Activated CD4-positive, alpha-beta T cell treated with anti-CD3 and anti-CD28 coated beads for 1 hour (primary cell): ENCODE measurements at places on chromosomes 2 and 18.

GRCh38 chr2:99651930-99652670 is 162.3 kb upstream of the REV1 start:
- no peak for DNase-seq

DNA sequence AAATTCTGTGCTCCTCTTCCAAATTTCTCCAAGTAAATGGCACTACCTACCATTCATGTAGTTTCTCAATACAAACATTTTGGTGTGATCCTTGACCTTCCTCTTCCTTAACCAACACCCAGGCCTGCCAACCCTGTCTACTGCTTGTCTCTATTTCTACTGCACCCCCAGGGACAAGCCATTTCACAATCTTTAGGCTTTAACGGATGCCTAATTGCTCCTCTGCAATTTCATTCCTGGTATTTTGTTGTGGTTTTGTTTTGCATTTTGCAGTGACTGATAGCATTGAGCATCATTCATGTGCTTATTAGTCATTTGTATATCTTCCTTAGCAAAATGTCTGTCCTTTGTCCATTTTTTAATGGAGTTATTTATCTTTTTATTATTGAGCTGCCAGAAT is 10.0 kb downstream of the FAP start:
- DNase-seq: no peak

DNA sequence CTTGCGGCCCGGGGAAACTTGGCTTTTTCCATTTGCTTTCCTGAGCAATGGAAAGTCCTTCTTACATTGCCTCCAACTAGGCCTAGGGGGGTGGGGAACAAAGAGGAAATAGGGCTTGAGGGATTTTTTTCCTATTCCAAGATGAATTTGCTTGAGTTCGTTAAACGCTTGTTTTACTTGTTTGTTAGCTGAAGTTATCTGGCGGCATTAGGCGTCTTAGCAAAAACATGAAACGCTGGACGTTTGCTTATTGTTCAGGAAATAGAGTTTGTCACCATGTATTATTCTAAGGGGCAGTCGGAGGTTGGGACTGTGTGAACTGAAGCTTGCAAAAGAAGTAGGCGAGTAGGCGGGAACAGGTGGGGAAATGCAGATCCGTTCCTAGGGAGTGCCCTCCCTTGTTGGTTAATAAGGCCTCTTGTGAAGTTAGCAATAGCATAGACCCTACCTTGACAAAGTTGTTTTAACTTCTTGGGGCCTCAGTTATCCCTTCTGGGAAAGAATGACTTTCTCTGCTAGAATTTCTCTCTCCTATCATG is 1.9 kb downstream of the CABLES1 start:
- no peak for DNase-seq

DNA sequence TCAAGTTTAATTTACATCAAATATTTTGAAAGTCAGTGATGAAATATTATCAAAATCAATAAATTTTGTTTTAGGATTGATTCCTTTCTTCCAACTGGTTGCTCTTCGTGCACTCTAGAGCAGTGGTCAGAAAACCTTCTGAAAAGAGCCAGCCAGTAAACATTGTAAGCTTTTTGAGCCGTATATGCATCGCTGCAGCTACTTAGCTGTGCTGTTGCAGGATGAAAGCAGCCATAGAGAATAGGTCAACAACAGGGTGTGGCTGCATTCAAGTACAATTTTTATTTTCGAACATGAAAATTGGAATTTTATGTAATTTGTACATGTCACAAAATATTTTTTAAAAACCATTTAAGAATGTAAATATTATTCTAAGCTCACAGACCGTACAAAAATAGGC is 94.9 kb downstream of the MGAT5 start:
- no peak for DNase-seq

GRCh38 chr2:181777734-181778133 is 97.4 kb upstream of the NEUROD1 start:
- no peak for DNase-seq

DNA sequence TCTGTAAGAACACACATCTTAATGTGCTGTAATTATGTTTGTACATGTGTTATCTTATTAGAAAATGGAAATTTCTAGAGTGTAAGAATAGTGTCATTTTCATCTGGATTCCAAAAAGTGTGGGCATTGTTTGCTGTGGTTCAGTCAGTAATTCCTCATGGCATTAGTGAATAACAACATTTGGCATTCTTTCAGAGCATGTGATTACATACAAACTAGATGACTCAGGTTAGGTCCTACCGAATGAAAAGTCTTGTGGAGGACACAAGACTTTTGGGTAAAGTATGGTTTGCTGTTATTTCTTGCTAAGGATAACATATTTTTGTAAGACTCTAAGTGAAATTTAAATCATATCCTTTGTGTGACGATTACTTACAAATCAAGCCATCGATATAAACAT is 593.1 kb upstream of the NRXN1 start:
- no peak for DNase-seq

DNA sequence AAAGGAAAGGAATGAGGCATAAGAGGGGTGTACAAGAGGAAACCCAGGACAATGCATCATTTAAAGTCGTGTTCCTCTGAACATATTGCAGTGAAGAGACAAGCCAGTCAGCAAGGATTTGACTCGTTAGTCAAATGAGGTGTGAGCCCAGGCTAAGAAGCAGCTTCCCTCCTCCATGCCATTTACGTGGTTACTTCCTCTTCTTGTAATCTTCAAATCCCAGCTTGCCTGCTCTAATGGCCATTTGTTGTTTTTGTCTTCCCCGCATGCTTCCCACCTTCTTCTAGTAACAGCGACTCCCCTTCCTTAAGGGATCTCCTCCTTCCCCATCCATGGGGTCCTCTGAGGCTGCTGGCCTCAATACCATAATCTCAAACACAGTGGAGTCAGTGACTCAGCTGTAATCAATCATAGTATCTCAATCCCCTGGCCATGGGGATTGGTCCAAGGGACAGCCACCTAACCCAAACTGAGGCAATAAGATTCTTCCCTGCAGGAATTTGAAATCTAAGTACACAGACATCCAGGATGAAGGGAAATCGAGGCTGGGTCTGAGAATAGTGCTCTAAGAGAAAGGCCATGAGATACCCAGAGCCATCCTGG is 37.6 kb downstream of the SLC14A1 start:
- DNase-seq: no peak

- DNase-seq: no peak
Measured at GRCh38 chr2:30514134-30514847, 67.2 kb downstream of the LCLAT1 start.

- DNase-seq: no peak
Measured at GRCh38 chr18:62435435-62436031, 87.3 kb upstream of the ZCCHC2 start.

- DNase-seq: no peak
Measured at GRCh38 chr2:130160131-130160530, 15.2 kb upstream of the CCDC74B start.

- DNase-seq: no peak
Measured at GRCh38 chr2:40359811-40360210, 92.1 kb downstream of the SLC8A1 start.

GRCh38 chr2:45578056-45578843 is 32.8 kb downstream of the SRBD1 start:
- no peak for DNase-seq

GRCh38 chr18:32980896-32981295 is 208.1 kb upstream of the KLHL14 start:
- DNase-seq: no peak

- DNase-seq: no peak
Measured at GRCh38 chr2:151374436-151374835, 17.0 kb downstream of the TNFAIP6 start.

DNA sequence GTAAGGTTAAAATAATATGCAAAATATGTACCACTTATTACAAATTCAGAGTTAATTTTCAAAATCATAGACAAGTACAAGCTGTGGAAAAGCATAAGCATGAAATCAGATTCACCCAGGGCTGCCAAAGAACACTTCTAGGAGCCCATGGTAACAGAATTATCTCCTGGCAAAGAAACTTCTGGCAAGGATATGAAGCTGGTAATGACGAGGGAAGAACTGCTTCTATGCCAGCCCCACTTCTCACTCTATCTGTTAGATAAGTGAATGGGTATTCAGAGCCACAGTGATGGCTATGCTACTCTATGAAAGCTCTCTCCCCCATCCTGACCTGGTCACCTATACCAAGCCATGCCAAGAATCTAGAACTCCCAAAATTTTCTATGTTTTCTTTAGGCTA is 36.9 kb upstream of the PDE1A start:
- no peak for DNase-seq

- no peak for DNase-seq
Measured at GRCh38 chr2:38671303-38671702, 5.4 kb downstream of the GALM start.

- DNase-seq: no peak
Measured at GRCh38 chr2:231342061-231342711, 53.3 kb upstream of the B3GNT7 start.

DNA sequence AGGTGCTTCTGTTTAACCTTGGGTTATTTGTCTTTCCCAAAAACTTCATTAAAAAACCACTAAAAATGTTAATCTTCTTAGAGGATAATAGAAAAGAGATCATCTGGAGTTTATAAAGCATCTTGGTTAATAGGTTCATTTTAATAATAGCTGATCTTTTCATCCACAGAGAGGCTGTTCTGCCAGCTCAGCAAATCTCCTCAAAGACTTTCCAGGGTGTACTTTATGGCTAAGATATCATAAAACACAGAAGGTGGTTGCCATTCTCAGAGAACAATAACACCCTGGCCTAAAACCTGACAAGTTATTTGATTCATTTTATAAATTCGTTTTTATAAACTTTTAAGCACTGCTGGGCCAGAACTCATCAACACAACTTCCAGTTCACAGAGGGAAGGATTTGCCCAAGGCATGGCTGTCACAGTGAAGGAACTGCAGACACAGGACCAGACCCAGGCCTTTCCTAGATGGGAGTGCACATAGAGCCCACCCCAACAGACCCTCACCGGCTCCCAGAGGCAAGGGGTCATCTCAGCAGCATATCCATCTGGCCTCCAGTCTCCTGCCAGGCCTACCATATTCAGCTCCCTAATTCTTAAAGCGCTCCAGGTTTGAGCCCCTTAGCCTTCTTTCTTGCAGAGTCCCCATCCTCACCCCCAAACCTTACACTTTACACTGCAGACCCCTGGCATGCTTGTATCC is 203.4 kb upstream of the RAB6C start:
- no peak for DNase-seq

- no peak for DNase-seq
Measured at GRCh38 chr2:60569680-60570111, 16.2 kb upstream of the BCL11A start.

- DNase-seq: no peak
Measured at GRCh38 chr18:22228976-22229375, 59.6 kb downstream of the GATA6 start.

- no peak for DNase-seq
Measured at GRCh38 chr18:58388736-58389135, 240.2 kb downstream of the ALPK2 start.

GRCh38 chr2:240663546-240664190 is 19.0 kb downstream of the AQP12B start:
- DNase-seq: no peak

DNA sequence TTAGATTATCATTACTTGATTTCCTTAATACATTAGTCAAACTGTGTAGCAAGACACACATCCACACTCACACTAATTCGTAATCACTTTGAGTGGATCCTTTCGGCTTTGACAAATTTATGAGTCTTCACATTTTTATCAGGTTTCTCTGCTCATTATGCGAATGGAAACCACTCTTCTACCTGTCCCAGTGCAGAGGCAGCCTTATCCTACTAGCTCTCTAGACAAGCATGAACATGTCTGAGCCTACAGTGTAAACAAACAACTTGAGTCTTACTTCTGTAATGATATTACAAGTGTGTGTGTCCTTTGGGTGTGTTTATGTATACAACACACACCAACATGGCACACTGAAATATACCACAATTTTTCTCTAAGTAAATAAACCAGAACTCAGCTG is 361.9 kb upstream of the CHST9 start:
- no peak for DNase-seq

DNA sequence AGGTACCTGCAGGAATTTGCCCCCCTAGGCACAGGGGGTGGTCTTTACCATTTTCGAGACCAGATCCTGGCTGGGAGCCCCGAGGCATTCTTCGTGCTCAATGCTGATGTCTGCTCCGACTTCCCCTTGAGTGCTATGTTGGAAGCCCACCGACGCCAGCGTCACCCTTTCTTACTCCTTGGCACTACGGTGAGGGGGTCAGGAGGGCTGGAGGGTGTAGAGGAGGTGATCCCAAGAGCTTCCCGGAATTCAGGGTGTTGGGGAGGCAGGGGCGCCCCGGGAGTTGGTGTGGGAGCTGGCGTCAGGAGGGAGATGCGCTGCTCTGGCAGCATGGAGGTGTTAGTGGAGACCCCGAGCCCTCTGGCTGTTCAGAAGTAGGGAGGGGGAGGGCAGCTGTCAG is 3.2 kb downstream of the GMPPA start:
- DNase-seq: no peak

- DNase-seq: no peak
Measured at GRCh38 chr2:236731767-236732580, 162.3 kb downstream of the ACKR3 start.

DNA sequence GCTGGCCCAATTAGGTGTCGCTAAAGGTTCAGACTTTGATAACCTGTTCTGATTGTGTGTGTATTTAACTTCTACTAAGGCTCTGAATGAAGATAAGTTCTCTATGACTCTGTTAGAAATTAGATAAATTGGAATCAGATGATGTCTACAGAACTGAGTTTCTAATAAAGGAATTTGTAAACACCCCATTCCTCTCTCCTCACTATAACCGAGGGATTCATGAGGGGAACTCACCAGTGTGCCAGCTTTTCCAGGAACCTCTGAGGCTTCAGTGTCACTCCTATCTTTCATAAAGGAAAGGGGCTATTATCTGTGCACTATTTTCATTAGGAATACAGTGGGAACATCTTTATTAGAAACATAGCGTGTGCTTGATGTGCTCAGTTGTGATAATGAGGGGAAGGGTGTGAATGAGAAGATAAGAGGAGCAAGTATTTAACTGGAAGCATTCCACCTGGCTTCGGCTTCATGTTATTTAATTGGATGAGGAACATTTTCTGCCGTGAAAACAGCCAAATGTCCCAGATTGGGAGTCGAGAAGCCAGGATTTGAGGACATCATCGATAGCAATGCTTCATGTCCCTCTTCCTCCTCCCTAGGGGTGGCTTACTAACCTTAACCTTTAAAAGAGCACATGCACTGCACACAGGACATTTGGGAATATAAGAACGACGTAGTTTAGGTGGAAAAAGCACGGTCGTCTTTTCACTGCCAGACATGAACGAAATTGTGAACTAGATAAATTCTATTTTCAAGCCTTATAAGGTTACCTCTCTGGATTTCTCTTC is 84.8 kb upstream of the TCF4 start:
- no peak for DNase-seq

- DNase-seq: no peak
Measured at GRCh38 chr18:55248495-55248894, 289.2 kb upstream of the CCDC68 start.

DNA sequence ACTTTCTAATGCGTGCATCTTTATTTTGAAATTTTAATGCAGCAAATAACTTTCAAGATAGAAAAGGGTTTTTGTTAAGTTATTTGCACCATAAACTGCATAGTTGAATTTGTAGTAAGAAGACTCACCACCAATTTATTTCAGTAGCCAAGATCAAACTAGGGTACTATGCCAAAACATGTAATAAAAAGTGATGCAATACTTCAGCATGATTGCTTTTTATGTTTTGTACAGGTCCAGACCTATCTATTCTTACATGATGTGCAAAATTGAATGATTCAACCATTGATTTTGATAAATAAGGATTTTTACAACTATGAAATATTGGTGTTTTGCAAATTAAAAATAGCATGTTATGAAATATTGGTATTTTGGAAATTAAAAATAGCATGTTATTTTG is 26.7 kb downstream of the AGPS start:
- DNase-seq: no peak

- no peak for DNase-seq
Measured at GRCh38 chr2:226607379-226607778, 192.2 kb downstream of the IRS1 start.
